ENCODE measurements at places on chromosomes 1 and 21.

DNA sequence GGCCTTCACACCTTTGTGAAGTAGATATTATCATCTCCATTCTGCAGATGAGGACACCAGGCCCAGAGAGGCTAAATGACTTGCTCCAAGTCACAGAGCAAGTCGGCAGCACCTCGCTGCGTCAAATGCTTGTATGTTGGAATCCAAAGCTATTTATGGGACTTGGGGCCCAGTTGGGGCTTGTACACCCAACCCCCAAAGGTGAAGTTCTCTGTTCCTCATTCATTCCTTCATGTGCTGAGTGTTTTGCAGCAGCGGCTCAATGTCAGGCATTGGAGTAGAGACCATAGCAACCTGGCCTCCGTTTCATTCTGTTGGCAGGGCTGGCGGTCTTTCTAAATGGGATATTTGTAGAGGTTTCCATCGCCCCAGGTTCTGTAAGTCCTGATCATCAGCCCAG lies 113.4 kb upstream of the SLC25A33 start:
- DNase-seq: no peak

- DNase-seq: no peak
These were observed 16.1 kb upstream of the MYCL start for GRCh38 chr1:39917825-39918224.

DNA sequence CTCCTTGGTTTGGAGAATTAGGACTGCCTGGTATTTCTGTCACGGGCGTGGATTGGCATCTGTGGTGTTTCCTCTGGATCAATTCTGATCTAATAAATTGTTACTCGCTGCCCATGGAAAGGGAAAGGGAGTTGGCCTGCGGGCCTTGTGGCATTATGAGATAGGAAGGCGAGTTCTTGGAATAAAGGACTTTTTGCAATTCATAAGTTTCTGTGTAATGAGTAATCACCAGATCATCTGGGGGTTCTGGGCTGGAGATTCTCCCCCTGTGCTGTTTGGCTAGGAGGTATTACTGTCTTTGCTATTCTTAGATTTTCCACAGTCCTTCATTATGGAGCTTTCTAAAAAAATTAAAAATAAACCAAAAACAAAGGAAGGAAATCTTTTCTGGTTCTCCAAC lies 315.9 kb downstream of the CAMTA1 start:
- no peak for DNase-seq

GRCh38 chr1:33169290-33170055 lies 12.4 kb downstream of the TRIM62 start:
- no peak for DNase-seq

DNA sequence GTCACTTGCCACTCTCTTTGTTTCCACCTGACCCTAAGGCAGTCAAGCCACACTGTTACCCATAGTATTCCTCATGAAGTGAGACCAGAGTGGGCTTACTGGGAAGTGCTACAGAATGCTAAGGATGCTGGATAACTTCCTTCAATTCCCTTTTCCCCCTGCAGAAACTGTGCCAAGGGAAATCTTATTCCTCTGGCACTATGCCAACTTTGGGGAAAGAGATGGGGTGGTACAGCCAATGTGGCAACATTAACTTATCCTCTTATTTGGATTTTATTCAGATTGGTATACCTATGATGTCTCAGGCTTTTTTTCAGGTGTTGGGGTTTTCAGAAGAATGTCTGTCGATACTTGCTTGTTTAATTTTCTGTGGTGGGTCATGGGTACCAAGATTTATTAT lies 599.4 kb upstream of the PBX1 start:
- DNase-seq: no peak

DNA sequence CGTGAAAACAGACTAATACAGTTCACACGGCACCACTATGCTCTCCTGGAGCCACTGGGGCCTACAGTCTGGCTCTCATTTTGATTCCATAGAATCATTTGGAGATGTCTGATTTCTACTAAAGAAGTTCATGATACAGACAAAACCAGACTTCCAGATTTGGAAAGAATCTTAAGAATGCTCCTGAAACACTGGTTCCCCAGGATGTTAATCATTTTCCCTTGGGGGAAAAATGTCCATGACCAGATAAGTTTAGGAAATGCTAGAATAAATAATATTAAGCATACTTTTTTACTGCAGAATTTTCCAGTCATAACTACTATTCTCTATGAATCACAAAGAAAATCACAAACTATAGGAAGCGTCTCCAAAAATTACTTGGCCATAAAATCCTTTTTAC lies 63.0 kb upstream of the RGS7 start:
- DNase-seq: no peak

- no peak for DNase-seq
These were observed 77.9 kb downstream of the TRABD2B start for GRCh38 chr1:47919113-47919833.

GRCh38 chr1:170217517-170218256 lies 71.9 kb downstream of the NTMT2 start:
- no peak for DNase-seq

GRCh38 chr1:151613282-151613780 lies 1.5 kb downstream of the SNX27 start:
- DNase-seq: no peak

- no peak for DNase-seq
These were observed 11.9 kb upstream of the C1orf159 start for GRCh38 chr1:1127551-1128451.

DNA sequence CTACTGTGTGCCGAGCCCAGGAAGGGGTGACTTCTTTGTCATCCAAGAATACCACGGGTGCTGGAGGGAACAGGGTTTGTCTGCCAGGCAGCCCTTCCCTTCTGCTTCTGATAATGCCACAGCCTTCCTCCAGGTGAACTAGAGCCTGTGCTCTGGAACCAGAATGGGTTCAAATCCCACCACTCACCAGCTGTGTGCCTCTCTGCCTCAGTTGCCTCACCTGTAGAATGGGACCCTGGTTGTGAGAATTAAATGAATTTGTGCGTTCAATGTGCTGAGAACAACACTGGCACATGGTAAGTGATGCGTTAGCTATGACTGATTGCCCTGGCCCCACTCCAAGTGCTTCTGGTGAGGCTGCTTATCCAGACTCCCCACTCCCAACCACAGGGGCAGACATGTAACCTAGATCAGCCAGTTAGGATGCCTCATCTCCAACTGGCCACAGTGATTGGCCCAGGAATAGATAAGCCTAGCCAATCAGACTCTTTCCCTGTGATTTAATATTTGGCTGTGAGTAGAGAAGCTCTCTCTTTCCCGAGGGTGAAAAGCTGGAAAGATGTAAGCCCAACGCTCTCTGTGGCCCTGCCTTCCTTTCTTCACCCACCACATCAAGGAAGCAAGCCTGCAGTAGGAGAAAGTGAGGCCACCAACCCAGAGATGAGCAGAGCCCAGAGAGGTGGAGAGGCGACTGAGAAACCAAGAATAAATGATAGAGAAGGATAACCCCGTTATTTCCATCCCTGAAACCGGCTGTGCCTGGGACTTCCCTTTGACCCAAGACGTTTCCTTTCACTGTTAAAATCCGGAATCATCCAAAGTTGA lies 20.8 kb upstream of the LAPTM5 start:
- DNase-seq: no peak

Measured in activated naive CD8-positive, alpha-beta T cell treated with anti-CD3 and anti-CD28 coated beads for 36 hours (primary cell).